ENCODE measurements at places on chromosomes 3 and 15. TPM values are rescaled to one million over a fixed set of nuclear protein-coding genes. Genes with fewer than 3 reads are reported as not detected.

Gene CASR
- not detected for polyA plus RNA-seq

Gene CLDN18
- polyA plus RNA-seq = 5.6 TPM

Gene SEMA3F
- 23.8 TPM for polyA plus RNA-seq

Gene TMEM62
- polyA plus RNA-seq = 25.3 TPM

Gene IL20RB
- 1.2 TPM for polyA plus RNA-seq

Gene SHC4
- polyA plus RNA-seq = 0.15 TPM

Gene COLQ
- polyA plus RNA-seq = 0.61 TPM

Gene NR2E3
- polyA plus RNA-seq = 0.10 TPM

Gene WDR93
- polyA plus RNA-seq = 0.92 TPM

Gene TUSC2
- 56.5 TPM for polyA plus RNA-seq

Gene SATB1
- polyA plus RNA-seq = 13.8 TPM

Gene FAM81A
- polyA plus RNA-seq = 1.7 TPM

Gene ZKSCAN7
- polyA plus RNA-seq = 1.8 TPM

Gene CFAP20DC
- polyA plus RNA-seq = not detected

Gene RTP4
- polyA plus RNA-seq = 4.9 TPM

Gene IL17RE
- polyA plus RNA-seq = 7.3 TPM

Gene CTXN2
- not detected for polyA plus RNA-seq

Gene GOLGA8J
- polyA plus RNA-seq = 0.67 TPM

All from adipose tissue (tissue), 3 donors.